Stimulated activated effector memory CD8-positive, alpha-beta T cell treated with anti-CD3 and anti-CD28 coated beads, Interleukin-12 subunit alpha, Interleukin-12 subunit beta, amount 100 ng/mL, for 72 hours (primary cell): ENCODE measurements at places on chromosomes 3 and 15.

- DNase-seq = no peak
These were observed 55.7 kb downstream of the GALK2 start for GRCh38 chr15:49225572-49226281.

- DNase-seq = no peak
These were observed 134.0 kb upstream of the TBL1XR1 start for GRCh38 chr3:177331203-177331835.

- DNase-seq = no peak
These were observed 834.6 kb upstream of the CFAP20DC start for GRCh38 chr3:59884409-59884808.

DNA sequence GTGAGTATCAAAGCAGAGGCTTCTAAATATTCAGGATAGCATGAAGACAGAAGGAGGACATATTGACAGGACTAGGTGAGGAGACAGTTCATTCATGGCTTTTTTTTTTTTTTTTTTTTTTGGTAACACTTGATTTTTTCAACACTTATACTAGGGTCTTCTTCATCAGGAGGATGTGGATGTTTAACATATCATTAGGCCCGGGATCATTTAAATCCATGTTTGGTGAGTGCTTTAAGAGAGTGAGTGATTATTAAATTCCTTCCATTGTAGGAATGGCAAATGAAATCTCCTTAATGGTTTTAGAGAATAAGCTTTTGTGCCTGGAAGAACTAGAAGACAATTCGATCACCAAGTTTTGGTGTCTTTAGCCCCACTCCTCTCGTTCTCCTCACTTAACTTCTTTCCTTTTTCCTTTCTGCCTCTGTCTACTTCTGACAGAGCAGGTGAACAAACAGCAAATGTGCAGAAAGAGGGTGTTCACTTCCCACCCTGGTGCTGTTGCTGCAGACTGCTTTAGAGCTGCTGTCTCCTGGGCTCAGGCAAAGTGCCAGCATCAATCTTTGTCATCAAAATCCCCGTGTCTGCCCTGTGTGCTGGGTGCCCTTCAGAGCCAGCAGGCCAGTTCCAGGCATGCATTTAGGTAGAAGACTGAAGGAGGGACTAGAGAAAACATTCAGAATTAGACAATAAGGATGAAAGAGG, 35.6 kb upstream of the RAB11A start:
- no peak for DNase-seq

- no peak for DNase-seq
These were observed 944 bp upstream of the EIF4E3 start for GRCh38 chr3:71726146-71726545.

GRCh38 chr15:42843699-42844098, 76.9 kb downstream of the TTBK2 start:
- DNase-seq = no peak

DNA sequence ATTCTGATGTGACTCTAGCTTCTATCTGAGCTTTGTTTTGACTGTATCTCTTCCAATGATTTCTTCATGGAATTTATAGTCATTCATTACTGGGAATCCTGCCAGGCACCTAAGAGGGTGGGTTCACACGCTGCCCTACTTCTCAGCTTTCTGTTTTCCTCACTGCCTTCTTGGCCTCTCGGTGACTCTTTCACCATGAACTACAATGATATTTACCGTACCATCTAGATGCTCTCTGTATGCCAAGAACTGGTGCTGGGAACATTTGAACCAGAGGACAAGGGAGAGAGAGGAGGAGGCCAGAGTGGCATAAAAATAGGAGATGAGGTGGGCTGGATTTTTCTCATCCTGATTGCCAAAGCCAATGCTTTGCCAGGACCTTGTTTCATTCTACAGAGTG, 280.0 kb upstream of the P2RY1 start:
- DNase-seq = no peak

DNA sequence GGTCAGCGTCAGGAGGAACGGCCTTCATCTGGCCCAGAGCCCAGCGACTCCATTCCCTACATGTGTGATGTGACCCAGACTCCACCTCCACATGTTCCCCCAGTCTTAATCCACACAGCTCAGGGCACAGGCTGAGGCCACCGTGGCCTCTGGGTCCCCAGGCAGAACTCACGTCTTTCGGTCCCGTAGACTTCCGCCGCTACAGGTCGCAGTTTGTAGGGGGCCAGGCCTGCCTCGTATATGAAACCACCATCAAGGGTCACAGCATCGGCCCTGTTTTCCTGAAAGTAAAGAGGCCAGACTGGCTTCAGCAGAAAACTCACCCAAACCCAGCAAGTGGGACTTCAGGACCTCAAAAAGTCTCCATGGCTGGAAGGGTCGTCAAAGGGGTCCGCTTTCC, 8.6 kb downstream of the LTF start:
- DNase-seq = no peak

DNA sequence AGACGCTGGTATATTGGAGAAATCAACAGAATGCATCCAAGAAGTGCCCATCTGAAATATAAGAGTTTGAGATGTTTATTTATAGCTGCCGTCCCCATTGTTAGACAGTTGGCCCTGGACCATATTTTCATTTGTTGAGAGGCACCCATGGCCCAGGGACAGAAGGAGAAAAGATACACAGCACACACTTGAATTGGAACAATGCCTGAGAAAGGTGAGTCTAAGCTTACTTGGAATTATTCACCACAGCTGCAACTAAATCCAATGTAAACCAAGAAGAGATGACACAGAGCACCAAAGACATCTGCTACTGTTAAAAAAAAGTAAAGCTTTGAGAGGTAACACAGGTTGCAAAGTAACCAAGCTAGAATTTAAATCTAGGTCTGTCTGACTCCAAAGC, 525.5 kb upstream of the NAALADL2 start:
- no peak for DNase-seq

GRCh38 chr3:4804161-4805058, 174.8 kb upstream of the BHLHE40 start:
- DNase-seq = no peak

DNA sequence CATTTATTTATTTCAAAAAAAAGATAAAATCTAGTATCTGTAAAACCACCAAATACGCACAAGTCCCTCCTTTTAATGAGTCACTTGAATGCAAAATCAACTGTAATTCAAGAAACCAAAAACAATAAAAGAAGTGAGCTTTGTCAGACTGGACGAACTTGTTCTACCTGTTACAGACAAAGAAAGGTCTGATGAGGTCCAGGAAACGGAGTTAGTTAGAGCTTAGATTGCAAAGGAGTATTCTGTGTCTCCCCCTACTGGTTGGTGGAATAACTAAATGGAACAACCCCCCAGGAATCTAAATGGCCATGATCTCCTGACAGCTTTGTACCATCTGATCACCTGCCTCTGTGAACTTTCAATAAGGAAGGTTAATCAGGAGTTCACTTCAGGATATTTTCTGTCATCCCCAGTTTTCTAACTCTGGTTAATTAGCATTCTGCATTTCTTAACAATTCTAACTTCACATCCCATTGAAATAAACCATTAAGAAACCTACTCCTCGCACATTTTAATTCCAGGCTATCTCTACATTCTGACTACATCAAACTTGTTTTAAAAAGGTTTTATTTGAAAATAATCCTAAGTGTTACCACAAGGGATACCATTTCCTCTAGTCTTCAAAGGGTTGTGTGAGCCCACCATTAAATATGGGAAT, 333.0 kb upstream of the SATB1 start:
- peak; percentile 20 for DNase-seq

GRCh38 chr3:43627360-43627759, 5.5 kb upstream of the ANO10 start:
- DNase-seq = no peak

- no peak for DNase-seq
These were observed 31.8 kb downstream of the IQGAP1 start for GRCh38 chr15:90419738-90420406.

DNA sequence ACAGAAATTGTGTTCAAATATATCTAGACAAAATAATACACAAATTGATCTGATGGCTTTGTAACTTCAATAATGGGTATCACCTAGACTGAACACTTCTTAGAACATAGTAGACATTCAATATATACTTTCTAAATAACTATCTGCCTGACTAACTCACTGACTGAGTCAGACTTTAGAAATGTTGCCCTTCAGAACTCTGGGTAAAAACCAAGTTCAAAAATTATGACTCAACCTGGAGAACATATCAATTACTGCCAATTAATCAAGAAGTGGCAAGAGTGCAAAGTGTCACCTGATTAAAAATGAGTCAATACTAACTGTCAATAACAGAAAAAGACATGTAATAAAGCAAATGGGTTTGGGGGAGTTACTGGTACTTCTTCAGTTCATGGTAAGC, 144.6 kb upstream of the TMCO5A start:
- no peak for DNase-seq
